ENCODE measurements at places on chromosomes 5 and 9.

DNA sequence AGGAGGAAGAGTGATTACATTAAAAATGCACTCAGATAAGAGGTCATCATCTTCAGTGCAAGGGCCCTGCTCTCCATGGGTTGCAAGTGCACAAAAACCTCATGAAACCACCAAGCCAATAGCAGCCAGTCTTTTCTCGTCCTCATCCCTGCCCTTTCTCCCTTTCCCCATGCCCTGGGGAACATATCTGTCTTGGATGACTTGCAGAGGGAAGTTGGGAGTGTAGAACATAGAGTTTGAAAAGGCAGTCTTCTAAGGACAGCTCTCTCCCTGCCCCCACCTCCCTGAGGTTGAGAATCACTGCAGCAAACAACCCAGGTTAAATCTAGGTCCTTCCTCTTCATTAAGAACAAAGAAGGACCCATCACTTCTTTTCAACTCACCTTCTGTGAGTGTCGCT, 22.0 kb downstream of the DDX31 start:
- DNase-seq = no peak

DNA sequence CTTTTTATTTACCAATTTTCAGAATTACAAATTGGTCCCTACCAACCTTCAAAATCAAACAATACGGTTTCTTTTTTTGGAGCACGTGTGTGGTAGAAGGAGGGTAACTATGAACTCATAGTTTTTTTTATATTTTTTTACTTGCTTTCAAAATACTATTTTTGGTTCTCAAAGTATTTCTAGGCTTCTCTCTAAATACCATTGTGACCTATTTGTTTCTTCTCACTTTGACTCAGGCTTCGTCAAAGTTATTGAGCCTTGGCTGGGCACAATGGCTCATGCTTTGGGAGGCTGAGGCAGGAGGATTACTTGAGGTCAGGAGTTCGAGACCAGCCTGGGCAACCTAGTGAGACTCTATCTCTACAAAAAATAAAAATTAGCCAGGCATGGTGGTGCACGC, 11.6 kb upstream of the KIF27 start:
- no peak for DNase-seq

DNA sequence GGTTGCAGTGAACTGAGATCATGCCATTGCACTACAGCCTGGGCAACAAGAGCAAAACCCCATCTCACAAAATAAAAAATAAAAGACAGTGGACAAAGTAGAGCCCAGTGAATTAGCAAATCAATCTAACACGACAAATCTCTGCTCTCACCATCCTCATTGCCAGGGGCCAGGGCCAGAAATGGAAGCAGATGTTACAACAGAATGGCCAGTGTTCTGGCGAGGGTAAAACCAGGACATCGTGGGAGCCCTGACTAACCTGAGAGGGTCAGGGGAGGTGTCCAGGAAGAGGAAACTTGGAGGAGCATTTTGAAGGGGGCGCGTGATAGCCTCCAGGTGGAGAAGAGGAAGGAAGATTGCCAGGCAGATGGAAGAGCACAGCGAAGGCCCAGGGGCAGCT, 58.4 kb downstream of the NEURL1B start:
- no peak for DNase-seq

DNA sequence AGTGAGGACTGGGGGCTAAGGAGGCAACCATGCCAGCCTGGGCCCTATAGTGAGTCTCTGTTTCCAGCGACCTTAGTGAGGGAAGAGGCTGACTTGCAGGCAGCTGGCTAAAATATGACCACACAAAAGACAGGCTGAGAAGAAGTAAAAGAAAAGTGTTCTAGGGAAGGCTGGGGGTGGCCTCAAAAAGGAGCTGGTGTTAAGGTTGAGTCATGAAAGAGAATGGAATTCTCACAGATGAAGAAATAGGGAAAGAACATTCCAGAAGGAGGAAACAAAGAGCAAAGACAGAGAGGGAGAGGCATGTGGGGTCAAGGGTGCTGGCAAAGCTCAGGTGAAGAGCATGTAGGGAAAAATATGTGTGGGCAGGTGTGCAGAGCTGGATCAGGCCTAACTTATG, 302.7 kb upstream of the RFX3 start:
- no peak for DNase-seq

- DNase-seq = no peak
Observed at GRCh38 chr9:98826716-98827115, 19.2 kb downstream of the GALNT12 start.

- DNase-seq = no peak
Observed at GRCh38 chr5:169808118-169808581, 171.1 kb downstream of the DOCK2 start.

GRCh38 chr5:33808699-33809098, 83.1 kb downstream of the ADAMTS12 start:
- DNase-seq = no peak

GRCh38 chr9:92963831-92964606, 16.7 kb downstream of the FGD3 start:
- peak; percentile 47 for DNase-seq

DNA sequence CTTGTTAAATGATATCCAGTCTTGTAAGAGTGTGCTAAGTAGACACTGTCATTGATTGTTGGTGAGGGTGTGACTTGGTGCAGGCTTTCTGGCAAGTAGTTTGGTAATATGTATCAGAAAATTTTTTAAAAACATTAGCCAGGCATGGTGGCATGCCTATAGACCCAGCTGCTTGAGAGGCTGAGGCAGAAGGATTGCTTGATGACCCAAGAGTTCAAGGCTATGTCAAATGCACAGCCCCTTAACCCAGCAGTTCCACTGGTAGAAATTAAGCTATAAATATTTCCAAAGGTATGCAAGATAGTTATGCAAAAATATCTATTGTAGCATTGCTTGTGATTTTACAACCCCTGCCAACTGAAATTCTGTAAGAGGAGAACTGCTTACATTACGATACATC, 24.2 kb downstream of the ZBTB43 start:
- no peak for DNase-seq

- DNase-seq = no peak
Observed at GRCh38 chr9:92381775-92382174, 22.6 kb downstream of the OGN start.

GRCh38 chr9:108245331-108245730, 610.5 kb downstream of the ACTL7B start:
- no peak for DNase-seq

DNA sequence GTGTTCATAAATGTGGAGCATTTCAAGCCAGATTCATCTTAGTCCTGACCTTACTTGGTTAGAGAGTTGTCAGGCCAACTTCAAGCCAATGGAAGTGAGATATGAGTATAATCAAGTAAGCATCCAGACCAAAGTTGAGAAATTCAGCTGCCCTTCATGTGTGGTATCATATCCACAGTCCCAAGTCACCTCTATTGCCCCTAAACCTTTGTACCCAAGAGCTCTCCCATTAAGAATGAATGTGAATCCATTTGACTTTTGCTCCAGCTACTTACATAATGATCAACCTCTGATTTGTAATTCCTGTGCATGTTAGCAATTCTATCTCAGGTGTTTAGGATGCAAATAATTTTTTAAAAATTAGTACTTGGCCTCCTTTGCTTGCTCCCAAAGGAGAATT, 342.7 kb downstream of the ADGRV1 start:
- DNase-seq = no peak

- no peak for DNase-seq
Observed at GRCh38 chr5:40754381-40755092, 1.2 kb downstream of the TTC33 start.

- DNase-seq = no peak
Observed at GRCh38 chr5:116444373-116445295, 130.0 kb downstream of the SEMA6A start.

DNA sequence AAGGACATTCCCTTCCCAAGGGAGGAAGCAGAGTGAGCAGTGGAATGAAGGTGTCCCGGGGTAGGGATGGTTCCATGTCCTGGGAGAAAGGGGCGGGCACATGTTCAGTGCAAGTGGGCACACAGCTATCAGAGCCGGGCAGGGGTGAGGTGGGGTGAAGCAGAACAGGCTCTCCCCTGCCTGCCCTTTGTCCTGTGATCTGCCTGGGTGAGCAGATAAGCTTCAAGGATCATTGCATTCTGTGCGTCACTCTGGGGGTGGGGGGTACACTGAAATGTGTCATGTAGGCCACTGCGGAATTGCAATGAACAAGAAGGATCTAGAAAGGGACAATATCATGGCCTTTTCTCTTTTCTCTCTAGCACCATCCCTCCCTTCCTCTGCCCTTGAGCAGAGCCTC, 61.7 kb upstream of the SHB start:
- DNase-seq = no peak

DNA sequence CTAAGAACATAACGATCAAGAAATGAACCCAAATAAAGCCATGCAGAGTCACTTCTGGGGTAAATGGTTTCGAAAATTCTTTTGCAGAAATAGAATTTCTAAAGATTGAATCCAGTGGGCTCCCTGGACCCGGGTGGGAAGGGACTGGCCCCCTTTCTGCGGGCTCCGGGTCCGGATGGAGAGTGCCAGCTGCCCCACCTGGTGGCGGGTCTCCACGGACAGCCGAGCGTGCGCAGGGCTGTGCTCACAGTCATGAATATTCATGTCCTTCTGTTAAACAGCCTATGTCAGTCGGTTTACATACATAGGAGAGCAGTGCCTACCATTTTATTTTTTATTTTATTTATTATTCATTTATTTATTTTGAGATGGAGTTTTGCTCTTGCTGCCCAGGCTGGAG, 4.7 kb upstream of the PPP1R26 start:
- peak; percentile 7 for DNase-seq

DNA sequence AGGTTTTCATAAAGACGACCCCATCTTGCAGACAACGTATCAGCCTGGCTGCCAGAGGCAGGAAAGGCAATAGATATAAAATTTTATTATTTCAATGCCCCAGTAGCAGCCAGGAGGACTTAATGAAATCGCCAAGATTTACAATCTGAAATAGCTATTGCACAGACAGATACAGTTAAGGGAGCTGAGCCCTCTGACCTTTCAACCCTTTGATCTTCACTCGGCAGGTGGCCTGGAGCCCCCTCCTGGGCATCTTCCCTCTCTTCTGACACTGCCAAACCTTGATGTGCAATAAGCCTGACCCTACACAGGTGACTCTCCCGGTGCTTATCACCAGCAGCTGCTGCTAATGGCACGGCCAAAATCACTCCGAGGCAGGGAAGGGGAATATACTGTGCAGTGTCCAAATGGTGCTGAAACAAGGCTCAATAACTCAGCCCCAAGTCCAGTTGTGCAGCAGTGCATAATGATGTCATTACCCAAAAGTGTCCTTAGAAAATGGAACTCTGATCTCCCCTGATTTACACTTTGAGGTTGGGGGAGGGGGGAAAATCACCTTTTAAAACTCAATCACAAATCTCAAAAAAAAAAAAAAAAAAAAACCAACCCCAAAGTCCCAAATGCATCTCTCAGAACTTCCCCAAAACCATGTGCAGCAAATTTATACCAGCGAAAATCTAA, 242.0 kb downstream of the CRB2 start:
- DNase-seq = no peak

GRCh38 chr9:37676411-37676830, 25.7 kb downstream of the FRMPD1 start:
- DNase-seq = no peak

DNA sequence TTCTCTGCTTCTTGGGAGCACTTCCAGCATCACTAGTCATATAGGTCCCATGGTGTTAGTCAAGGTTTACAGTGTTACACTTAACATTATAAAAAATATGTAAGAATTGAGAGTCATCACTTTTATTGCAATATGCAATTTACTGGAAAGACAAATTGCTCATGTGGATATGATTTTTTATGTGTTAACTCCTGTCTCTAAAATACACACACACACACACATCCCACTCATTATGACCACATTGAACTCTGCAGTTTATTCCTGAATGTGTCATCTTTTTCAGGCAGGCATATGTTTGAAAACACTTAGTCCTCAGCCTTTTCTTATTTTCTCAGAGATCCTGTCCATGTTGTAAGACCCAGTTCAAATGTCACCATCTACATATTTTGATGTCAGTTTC, 148.5 kb upstream of the MRPS30 start:
- no peak for DNase-seq

DNA sequence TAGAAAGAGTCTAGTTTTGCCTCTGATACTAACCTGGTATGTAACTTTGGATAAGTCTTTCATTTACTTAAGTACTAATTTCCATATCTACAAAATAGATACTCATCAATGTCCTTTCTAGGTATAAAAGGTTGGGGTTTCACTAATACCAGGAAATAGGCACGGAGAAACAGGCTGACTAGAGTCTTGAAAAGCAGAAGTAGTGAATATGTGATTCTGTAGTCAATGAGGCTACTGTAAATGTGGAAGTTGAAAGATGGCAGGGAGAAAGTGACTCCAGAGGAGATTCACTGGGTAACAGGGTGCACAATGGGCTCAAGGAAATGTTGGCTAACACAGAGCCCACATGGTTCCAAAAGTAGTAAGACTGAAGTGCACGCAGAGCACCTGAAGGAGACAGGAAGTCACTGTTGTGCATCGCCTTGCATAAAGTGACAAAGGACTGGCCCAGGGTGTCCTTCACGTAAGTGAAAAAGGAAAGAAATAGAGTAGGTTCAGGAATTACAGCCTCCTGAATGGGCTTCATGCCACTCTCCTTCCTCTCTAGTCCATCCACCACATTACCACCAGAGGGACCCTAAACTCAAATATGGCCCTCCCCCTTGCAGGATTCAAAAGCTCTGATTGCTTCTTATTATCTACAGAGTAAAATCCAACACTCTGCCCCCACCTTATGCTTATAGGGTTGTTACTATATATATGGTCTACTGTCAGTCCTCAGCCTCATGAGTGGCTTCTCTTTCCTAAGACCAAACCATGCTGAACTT, 288.0 kb upstream of the SMARCA2 start:
- DNase-seq = no peak

DNA sequence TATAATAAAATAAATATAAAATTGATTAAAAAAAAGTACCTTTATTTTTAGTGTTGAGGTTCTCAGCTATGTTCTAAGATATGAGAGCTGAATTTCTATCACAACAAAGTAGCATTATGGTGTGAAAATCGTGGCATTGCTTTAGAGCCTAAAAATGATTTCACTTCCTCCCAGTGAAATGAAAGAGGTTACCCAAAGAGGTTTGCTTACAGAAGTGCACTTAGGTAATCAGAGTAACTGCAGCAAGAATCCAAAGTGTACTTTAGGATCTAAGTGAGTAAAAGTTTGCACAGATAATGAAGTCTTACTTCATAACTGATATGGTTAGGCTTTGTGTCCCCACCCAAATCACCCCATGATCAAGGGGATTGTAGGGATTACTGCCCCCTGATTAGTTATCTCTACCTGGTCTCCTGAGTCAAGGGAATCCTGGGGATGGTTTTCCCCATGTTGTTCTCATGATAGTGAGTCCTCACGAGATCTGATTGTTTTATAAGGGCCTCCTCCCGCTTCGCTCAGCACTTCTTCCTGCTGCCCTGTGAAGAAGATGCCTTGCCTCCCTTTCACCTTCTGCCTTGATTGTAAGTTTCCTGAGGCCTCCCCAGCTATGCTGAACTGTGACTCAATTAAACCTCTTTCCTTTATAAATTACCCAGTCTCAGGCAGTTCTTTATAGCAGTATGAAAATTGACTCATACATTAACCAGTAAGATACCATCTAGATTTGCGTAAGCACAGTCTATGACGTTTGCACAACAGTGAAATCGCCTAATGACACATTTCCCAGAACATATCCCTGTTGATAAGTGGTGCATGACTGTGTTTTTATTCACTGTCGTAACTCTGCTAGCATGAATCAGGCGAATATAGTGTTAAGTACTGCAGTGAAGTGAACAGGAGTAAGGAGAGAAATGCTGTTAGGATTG, 40.3 kb upstream of the LRRC70 start:
- no peak for DNase-seq

GRCh38 chr9:99056886-99057664, 47.8 kb upstream of the TGFBR1 start:
- DNase-seq = peak; percentile 52
